ENCODE measurements at places on chromosomes 1 and 21.

GRCh38 chr1:102693345-102693744 lies 415.0 kb downstream of the COL11A1 start:
- H3K4me1 ChIP-seq = no peaks in the 10 kb centered on the region
- DNase-seq = no peak
- H3K27ac ChIP-seq = no peak overlapping the region
- H3K4me3 ChIP-seq = no peak overlapping the region
- H3K36me3 ChIP-seq = no peaks in the 10 kb centered on the region

DNA sequence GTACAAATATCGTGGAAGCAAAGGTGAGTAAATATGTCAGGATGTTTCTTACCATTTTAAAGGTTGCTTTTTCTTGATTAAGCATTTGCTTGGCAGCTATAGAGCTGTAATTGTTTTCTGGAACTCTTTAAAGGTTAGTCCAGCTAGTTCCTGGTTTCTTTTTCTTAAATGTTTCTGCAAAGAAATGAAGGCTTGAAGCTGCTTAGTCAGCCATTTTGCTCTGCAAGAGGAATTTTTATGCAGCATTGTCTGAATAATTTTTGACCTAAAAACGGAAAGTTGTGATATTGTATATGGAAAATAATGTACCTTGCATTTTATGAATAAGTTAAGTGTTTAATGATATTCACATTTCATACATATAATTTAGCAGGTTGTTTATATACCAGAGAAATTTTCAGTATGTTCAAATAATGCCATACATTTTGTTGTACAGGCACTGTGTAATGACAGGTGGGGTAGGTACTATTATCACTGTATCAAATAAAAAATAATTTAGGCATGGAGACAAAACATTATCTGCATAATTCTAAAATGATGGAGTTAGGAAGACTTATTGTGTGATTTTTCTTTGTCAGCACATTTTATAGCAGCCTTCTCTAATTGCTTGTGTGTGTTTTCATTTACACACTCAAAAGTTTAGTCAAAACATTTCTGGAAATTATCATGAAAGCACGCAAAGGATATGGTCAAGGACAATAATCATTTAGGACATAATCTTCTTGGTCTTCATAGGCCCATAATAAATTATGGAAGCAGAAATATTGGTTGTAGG lies 624.4 kb downstream of the NCAM2 start:
- H3K36me3 ChIP-seq = no peaks in the 10 kb centered on the region
- H3K4me1 ChIP-seq = no peaks in the 10 kb centered on the region
- no peak for DNase-seq
- H3K4me3 ChIP-seq = no peak overlapping the region
- no peak overlapping the region for H3K27ac ChIP-seq

DNA sequence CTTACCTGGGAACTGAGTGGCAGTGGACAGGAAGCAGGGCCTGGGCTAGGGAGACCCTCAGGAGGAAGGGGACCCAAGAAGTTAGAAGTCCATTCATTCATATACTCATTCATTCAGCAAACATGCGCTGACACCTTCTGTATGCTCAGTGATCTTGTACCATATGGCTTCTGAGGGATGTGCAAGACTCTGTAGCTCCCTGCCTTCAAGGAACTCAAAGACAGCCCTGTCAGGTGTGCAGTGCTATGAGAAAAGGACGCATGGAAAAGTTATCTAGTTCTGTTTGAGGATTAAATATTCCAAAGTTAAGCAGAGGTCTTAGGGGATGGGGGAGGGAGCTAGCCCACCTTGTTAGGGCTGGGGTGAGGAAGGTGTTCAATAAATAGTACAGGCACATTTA lies 12.5 kb downstream of the DMAP1 start:
- DNase-seq = no peak
- no peaks in the 10 kb centered on the region for H3K4me1 ChIP-seq
- H3K27me3 ChIP-seq = no peaks in the 10 kb centered on the region

- no peak overlapping the region for H3K27ac ChIP-seq
- H3K4me3 ChIP-seq = no peak overlapping the region
- H3K27me3 ChIP-seq = no peaks in the 10 kb centered on the region
- no peaks in the 10 kb centered on the region for H3K36me3 ChIP-seq
- no peak for DNase-seq
These were observed 5.3 kb downstream of the STUM start for GRCh38 chr1:226553924-226554282.

All from heart left ventricle (tissue), 16 donors.